Stimulated activated naive CD8-positive, alpha-beta T cell treated with anti-CD3 and anti-CD28 coated beads, Interleukin-15, Interleukin-2, amounts not matched to agents 100 U/mL and 50 U/mL, for 24 hours (primary cell): ENCODE measurements at places on chromosomes 7 and 10.

DNA sequence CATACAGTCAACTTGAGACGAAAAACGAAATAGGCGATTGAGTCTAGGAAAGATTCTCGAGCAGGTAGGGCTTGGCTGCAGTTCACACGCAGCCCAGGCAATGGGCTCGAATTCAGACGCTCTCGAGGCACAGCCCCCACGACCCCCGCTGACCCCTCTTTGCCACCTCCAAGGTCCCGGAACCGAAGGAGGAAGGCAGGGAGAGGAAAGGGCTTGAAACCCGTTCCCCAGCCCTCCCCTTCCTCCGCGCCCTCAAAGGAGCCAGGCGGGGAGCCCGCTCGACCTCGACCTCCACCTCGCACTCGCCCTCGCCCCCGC is 441 bp downstream of the CCDC186 start:
- DNase-seq = no peak

DNA sequence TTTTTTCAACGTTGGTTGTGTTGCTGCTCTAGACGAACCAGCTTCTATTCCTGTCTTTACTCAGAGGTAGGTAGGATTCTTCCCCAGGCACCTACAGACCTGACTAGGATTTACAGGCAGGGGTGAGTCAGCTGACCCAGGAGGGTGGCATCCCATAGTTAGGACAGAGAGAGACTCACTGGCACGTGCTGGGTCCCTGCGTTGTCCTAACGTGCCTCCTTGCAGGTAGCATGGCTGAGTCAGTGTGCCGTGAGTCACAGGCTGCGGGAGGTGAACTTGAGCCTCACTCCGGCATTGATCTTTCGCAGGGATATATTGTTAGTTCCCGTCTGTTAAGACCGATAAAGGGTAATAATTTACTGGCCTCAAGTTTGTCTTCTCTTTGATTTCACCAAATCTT is 96.5 kb downstream of the PFKFB3 start:
- no peak for DNase-seq

GRCh38 chr7:22856416-22856815 is 33.8 kb upstream of the TOMM7 start:
- DNase-seq = no peak

- DNase-seq = no peak
Observed at GRCh38 chr10:131750973-131751826, 149.6 kb upstream of the PPP2R2D start.

- no peak for DNase-seq
Observed at GRCh38 chr7:120334475-120334874, 61.5 kb downstream of the KCND2 start.

DNA sequence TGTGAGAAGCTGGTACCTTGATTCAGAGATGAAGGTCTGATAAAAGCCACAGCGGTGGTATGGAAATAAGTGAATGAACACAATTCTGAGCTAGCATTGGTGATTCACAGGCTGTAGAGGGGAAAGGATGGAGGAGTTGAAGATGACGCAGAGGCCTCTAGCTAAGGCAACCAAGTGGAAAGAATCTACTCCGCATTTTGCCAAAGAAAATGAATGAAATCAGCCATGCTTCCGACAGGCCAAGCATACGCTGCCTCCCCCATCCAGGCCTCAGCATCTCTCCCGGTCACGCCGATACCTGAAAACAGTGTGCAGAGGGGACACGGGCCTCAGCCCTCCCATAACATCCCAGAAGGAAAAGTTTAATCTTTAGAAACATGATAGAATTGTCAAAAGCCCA is 124.3 kb upstream of the UNC5B start:
- no peak for DNase-seq

DNA sequence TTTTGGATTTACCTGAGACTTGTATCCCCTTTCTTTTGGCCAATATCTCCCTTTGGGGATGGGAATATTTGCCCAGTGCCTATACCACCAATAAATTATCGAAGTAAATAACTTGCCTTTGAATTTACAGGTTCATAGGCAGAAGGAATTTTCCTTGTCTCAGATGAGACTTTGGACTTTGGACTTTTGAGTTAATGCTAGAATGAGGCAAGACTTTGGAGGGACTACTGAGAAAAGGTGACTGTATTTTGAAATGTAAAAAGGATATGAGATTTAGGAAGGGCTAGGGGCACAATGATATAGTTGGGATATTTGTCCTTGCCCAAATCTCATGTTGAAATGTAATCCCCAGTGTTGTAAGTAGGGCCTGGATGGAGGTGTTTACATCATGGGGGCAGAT is 384.5 kb upstream of the GHITM start:
- DNase-seq = no peak
